ENCODE measurements at places on chromosomes 16 and 17. TPM values are rescaled to one million over a fixed set of nuclear protein-coding genes. Genes with fewer than 3 reads are reported as not detected.

IGSF6 gene
- 0.07 TPM for total RNA-seq

NOD2 gene
- total RNA-seq = 17.4 TPM

HES7 gene
- total RNA-seq = 0.28 TPM

LRRC75A gene
- total RNA-seq = under 0.01 TPM

ZSCAN10 gene
- total RNA-seq = not detected

All from nasal cavity respiratory epithelium epithelial cell of viscerocranial mucosa (primary cell).